ENCODE measurements at places on chromosomes 13 and 19. TPM values are rescaled to one million over a fixed set of nuclear protein-coding genes. Genes with fewer than 3 reads are reported as not detected.

GRCh38 chr13:41905600-41906254 lies 55.2 kb downstream of the VWA8 start:
- DNase-seq, result peak; percentile 68

DNA sequence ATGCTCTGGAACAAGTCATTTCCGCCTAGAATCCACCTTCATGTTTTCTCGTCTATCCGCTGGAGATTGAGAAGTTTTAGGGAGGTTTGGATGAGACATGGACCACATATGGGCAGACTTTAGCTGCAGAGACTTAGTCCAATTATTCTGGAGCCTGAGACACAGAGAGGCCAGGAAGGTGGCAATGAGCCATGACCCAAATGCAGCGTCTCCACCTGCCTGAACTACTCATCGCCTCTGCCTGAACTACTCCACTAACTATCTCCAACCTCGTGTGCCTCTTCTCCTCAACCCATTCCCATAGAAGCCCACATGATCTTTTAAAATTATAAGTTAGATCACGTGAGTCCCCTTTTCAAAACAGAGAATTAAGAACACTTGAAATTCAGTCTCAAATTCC lies 5.6 kb downstream of the PLEKHA4 start:
- no peak for DNase-seq

DNA sequence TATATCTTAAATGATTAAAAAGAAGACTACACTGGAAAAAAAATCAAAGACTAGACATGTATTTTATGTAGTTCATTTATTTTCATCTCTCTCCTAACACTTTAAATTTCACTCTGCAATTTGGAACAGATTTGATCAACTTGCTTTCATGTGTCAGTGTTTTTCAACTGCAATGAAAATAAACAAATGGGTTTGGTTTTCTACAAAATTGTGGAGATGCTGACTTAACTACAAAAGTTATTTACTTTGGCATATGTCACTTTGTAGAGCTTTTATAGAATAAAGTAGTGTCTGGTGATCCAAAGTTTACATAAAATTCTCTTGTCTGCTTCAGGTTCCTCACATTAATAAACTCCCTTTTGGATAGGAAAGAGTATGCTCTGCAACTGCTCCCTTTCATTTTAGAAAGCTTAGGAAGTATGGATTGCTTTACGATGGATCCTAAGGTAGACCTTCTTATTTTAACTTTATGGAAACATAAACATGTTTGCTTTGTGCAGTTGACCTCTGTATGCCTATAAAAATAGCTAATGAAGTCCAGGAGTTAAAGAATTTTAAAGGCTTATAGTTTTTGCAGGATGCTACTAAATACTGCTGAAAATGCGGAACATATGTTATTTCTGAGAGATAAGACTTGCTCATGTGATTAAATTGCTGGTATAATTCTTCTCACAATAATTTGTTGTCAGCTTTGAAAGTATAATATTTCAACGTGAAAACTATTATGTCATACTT lies 815.9 kb downstream of the PCDH9 start:
- peak; percentile 28 for DNase-seq

DNA sequence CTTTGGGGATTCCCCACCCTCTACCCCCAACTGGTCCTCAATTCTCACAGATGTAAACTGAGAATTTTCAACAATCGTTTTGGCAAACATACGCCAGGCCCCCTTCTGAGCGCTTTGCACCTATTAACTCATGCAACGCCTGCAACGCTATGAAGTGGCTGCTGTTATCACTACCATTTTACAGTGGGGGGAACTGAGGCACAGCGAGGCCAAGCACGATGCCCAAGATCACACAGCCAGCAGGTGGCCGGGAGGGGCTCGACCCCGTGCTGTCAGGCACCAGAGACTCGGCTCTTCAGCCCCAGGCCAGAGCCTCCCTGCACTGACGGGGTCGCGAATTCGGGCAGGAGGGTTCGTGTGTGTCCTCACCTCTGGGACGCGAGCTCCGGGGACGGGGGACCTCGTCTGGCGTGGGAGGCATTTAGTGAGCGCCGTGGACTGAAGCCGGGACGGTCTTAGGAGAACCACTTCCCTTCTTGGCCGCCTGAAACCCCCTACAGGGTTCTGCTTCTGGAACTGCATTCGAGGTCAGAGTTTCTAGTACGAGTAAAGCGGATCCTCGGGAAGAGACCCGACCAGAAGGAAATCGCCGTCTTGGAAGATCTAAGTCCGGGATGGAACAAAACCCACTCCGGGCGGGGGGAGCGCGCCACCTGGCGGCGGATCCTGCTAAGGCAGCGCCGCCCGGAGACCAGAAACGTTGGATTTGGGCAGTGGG lies 21.0 kb downstream of the ZNF114 start:
- DNase-seq, result peak; percentile 78

- DNase-seq, result peak; percentile 87
Observed at GRCh38 chr13:42110410-42111155, 62.1 kb downstream of the DGKH start.

- DNase-seq, result no peak
Observed at GRCh38 chr19:52602941-52603340, 32.9 kb downstream of the ZNF701 start.

GRCh38 chr13:50916701-50917184 lies 7.2 kb downstream of the RNASEH2B start:
- DNase-seq, result no peak

GRCh38 chr13:35718084-35718483 lies 241.6 kb upstream of the MAB21L1 start:
- DNase-seq, result no peak

DNA sequence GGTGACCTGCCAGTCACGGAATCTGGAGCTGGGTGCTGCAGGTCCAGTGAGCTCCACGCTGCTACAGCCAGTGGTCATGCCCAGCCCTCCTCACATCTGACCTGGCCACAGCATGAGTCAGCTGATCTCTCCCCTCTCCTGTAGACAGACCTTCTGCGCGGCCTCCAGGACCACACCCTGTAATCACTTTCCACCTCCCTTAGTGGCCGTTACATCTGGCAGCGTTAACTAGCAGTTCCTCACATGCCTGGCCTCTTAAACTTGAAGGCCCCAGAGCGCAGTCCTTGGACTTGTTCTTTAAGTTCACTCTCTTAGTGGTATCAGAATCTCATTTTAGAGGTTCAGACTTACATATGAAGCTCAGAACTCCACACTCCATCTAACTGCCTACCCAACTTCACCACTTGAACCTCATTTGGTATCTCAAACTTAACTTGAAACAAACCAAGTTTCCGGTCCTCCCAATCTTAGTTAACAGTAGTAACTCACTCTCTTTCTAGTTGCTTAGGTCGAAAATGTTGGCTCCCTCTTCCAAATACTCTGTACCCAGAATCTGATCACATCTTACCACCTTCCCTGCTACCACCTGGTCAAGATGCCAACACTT lies 22.7 kb downstream of the MIPEP start:
- DNase-seq, result peak; percentile 50

DNA sequence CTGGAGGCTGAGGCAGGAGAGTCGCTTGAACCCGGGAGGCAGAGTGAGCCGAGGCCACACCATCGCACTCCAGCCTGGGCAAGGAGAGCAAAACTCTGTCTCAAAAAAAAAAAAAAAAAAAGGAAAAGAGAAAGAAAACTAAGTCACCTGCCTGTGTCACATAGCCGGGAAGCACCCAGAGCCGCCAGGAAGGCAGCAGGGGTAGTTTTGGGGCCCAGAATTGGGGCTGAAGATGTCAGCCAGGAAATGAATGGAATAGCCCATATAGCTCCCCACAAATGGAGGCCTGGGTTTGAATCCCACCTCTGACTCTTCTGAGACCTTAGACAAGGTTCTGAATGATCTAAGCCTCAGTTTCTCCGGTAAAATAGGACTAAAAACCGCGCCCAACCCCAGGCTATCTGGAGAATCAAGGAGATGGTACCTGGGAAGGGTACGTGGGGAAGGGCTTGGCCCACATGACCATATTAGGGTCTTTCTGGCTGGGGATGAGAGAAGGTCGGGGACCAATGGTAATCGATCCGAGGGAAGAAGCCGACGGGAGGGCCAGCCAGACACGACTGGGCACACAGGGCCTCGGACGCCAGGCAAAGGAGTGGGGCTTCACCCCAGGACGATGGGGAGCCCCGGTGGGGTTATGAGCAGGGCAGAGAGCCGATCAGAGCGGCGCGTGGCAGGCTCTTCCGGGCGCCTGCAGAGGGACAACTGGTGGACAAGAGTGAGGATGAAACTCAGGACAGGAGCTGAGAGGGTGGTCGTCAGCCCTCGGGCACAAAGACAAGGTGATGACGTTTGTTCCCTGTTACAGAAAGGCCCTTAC lies 14.4 kb downstream of the CCDC124 start:
- DNase-seq, result no peak

DNA sequence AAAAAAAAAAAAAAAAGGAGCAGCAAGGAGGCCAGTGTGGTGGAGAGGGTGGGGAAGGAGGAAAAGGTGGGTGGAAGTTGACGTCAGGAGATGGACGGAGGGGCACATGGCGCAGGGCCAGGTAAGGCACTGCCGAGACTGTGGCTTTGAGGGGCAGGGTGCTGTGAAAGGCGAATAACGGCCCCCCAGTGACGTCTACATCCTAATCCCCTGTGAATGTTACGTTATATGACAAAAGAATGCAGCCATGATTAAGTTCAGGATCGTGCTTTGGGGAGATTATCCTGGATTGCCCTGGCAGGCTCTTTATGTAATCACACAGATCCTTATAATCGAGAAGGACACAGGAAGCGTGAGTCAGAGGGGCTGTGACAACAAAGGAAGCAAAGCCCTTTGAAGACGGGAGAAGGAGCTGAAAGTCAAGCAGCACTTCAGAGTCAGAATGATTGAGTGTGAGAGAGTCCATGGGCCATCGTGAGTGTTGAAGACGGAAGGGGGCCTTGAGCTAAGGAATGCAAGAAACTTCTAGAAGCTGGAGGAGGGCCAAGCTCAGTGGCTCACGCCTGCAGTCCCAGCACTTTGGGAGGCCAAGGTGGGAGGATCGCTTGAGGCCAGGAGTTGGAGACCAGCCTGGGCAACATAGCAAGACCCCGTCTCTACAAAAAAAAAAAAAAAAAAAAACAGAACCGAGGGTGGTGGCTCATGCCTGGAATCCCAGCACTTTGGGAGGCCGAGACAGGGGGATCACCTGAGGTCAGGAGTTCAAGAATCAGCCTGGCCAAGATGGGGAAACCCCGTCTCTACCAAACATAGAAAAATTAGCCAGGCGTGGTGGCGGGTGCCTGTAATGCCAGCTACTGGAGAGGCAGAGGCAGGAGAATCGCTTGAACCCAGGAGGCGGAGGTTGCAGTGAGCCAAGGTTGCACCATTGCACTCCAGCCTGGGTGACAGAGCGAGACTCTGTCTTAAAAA lies 13.8 kb upstream of the CEACAM16 start:
- DNase-seq, result peak; percentile 96

DNA sequence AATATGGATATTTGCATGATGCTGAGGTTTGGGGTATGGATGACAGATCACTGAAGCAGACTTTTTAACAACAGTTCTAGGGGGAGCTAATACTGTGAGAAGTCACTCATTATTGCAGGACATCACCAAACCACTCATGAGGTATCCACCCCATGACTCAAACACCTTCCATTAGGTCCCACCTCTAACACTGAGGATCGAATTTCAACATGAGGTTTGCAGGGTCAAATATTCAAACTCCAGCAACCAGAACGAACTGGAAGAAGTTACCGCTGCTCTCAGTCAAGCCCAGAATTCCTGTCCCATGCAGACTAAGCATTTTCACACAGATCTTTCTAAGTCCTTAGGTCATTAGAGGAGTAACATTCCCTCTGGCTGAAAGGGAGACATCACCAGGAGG lies 758.9 kb downstream of the UQCRFS1 start:
- DNase-seq, result no peak

The MYO1F gene
- 0.08 TPM for polyA plus RNA-seq

The GPC5 gene
- not detected for polyA plus RNA-seq

The PSG7 gene
- 1.1 TPM for polyA plus RNA-seq

The AKT2 gene
- polyA plus RNA-seq, result 81.5 TPM

All from fibroblast of lung (primary cell).